ENCODE measurements at places on chromosomes 2 and 18. TPM values are rescaled to one million over a fixed set of nuclear protein-coding genes. Genes with fewer than 3 reads are reported as not detected.

The CROCC2 gene
- total RNA-seq, result not detected

The ANO7 gene
- total RNA-seq, result 5.4 TPM

The CD207 gene
- 0.44 TPM for total RNA-seq

- no peak for DNase-seq
Observed at GRCh38 chr18:3688690-3689089, 238.7 kb downstream of the TGIF1 start.

DNA sequence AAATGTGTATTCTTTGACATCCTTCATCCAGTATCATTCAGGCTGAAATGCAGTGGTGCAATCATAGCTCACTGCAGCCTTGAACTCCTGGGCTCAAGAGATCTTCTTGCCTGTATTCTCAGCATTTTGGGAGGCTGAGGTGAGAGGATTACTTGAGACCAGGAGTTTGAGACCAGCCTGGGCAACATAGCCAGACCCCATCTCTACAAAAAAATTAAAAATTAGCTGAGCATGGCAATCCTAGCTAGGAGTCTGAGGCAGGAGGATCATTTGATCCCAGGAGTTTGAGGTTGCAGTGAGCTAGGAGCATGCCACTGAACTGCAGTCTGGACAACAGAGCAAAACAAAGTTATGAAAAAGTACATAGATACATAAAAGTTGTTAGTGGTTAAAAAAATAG lies 24.1 kb downstream of the SANBR start:
- DNase-seq, result no peak

DNA sequence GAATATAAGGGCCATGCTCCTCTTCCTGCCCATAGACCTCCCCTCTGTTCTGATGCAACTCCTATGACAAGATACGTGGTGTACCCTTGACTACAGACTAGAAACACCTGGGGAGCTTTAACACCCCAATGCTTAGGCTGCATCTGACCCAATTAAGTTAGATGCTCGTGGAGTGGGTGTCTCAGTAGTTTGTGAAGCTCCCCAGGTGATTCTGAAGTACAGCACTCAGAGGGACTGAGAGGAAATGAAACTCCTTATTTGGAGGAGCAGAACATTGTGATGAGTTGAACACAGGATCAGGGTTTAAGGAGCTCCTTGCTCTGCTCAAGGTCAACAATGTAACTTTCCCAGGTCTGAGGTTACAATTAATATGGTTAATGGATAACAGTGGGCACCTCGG lies 80.3 kb upstream of the TTC39C start:
- DNase-seq, result no peak

DNA sequence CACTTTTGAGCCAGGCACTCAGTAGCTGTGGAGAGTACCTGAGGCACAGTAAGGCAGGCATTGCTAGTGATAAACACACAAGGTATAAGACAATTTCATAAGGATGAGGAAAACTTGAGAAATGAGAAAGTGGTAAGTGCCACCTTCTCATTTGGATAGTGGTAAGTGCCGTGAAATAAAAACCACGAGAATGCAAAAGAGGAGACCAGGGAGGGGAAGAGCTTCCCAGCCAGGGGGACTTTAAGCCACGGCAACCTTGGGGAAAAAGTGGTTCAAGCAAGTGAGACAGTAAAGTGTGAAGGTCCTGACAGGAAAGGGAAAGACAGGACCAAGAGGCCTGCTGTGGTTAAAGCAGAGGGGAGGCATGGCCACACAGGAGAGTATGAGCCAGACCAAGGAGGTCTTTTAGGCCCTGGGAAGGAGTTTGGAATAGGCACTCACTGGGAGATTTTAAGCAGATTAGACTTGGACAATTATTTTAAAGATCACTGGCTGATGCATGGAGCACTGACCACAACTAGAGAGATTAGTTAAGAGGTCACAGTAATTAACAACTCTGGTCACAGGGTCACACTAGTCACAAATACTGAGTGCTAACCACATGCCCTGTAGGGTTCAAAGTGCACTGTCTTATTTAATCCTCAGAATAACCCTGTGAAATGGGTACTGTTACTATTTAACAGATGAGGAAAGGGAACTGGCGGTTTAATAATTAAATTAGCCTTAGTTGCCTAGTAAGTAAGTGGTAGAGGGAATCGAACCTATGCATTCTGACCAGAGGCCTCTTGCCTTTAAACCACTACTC lies 50.1 kb downstream of the THOC1 start:
- DNase-seq, result no peak

All from dorsolateral prefrontal cortex (tissue), 122 donors.